ENCODE measurements at places on chromosomes 2 and 18. TPM values are rescaled to one million over a fixed set of nuclear protein-coding genes. Genes with fewer than 3 reads are reported as not detected.

DNA sequence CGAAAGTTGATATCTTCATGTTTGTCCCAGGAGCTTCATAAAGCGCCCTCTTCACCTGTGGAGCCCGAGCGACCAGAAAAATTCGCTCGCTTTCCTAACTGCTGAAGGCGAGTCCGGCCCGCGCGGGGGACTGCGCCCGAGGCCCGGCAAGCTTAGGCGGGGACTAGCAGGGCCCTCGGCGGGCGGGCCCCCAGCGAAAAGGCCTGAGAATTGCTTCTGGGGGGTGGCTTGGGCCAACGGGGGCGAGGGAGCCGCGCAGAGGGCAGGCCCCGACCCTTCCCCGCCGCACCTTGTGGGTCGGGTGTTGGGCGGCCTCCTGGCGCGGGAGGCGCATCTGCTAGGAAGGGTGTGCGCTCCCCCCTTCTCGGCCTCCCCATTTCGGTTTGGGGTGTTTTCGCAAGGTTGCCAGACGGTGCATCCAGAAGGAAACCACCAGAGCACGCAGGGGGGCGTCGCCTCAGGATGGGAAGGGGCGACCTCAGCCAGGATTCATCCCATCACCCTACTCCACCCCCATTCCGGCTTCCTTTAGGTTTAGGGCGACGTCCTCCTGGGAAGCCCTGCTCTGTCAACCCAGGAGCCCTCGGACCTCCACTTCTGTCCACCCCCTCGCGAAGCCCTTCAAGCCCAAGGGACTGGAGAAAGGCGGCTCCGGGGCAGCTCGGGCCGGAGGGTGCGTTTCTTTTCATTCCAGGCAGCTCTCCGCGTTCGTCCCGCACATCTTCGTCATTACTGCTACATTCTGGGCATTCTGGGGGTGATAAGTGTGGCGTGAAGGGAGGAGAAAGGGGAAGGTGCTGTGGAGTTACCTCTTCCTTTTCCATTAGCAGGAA, 9.1 kb downstream of the SP9 start:
- peaks cover 8% of the 10 kb centered on the region for H3K36me3 ChIP-seq
- peak overlapping the region; percentile 67 for H3K27ac ChIP-seq
- peak overlapping the region; percentile 43 for H3K4me3 ChIP-seq
- H3K4me1 ChIP-seq, result peaks cover 25% of the 10 kb centered on the region
- H3K27me3 ChIP-seq, result peaks cover 67% of the 10 kb centered on the region

DNA sequence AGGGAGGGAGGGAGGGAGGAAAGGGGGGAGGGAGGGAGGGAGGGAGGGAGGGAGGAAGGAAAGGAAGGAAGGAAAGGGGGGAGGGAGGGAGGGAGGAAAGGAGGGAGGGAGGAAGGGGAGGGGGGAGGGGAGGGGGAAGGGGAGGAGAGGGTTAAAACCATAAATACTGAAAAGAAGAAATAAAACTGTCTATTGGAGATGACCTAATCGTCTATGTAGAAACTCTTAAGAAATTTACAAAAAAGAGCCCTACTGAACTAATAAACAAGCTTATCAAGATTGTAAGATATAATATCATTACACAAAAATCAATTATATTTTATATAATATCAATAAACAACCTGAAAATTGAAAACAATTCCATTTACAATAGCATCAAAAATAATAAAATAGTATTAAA, 32.3 kb upstream of the CTDP1 start:
- no peak overlapping the region for H3K27ac ChIP-seq
- no peak overlapping the region for H3K4me3 ChIP-seq
- DNase-seq, result no peak
- H3K36me3 ChIP-seq, result peaks cover 3% of the 10 kb centered on the region

DNA sequence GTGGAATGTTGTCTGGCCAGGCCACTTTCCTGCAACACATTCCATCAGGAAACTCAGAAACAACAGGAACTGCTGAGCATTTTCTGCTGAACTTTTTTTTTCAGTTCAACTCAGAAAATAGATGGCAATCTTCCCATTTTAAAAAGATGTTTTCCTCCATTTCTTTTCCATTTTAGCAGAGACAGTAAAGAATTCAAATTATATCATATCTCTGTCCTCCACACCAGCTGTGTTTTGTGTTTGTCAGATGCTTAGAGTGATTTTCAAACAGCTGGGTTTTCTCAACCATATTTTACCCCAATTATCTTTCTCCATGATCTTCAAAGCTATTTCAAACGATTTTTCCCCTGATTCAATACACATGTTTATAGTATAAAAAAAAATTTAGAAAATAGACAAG, 713.4 kb downstream of the LRRTM4 start:
- no peak for DNase-seq
- H3K36me3 ChIP-seq, result no peaks in the 10 kb centered on the region
- no peak overlapping the region for H3K4me3 ChIP-seq
- H3K27me3 ChIP-seq, result no peaks in the 10 kb centered on the region
- H3K4me1 ChIP-seq, result no peaks in the 10 kb centered on the region

DNA sequence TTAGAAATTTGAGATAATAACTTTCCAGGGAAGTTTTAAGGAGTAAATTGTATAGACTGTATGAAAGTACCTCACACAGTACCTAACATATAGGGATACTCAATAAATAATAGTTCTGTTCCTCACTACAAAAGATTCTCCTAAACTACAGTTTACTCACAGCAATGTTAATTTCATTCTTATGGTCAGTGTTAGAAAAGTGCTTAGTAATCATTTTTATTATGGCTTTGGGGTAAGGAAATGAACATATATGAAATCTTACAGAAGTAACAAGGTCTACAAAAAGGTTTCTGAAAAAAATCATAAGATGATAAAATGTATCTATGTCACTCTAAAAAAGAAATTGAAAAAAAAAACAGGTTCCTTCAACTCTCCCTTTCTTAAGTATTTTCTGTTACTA, 67.2 kb downstream of the IKZF2 start:
- peaks cover 2% of the 10 kb centered on the region for H3K4me1 ChIP-seq
- no peaks in the 10 kb centered on the region for H3K36me3 ChIP-seq
- no peak overlapping the region for H3K4me3 ChIP-seq
- H3K27ac ChIP-seq, result no peak overlapping the region
- DNase-seq, result no peak

DNA sequence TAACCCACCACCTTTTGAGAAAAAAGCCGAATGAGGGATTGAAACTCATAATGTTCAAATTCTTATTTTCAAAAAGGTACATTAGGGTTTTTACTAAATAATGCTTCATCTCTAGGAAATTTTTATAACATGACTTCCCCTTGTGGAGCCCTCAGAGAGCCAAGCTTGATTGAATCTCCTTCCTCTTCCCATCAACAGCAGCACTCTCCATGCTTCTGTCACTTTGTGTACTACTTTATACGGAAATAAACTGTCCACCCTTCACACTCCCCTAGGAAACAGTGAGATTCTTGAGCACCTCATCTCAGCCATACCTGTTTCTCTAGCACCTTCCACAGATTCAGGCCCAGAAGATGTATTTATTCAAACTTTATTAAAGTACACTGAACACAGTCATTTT, 51.8 kb downstream of the TFPI start:
- H3K4me3 ChIP-seq, result no peak overlapping the region
- no peaks in the 10 kb centered on the region for H3K4me1 ChIP-seq
- no peaks in the 10 kb centered on the region for H3K36me3 ChIP-seq
- peaks cover 7% of the 10 kb centered on the region for H3K27me3 ChIP-seq
- H3K27ac ChIP-seq, result no peak overlapping the region

GRCh38 chr2:110107092-110108079, 8.2 kb downstream of the MALL start:
- H3K4me1 ChIP-seq, result peaks cover 5% of the 10 kb centered on the region
- H3K27me3 ChIP-seq, result peaks cover 66% of the 10 kb centered on the region
- DNase-seq, result no peak
- no peak overlapping the region for H3K27ac ChIP-seq

OR6B2 gene
- total RNA-seq, result not detected

DNA sequence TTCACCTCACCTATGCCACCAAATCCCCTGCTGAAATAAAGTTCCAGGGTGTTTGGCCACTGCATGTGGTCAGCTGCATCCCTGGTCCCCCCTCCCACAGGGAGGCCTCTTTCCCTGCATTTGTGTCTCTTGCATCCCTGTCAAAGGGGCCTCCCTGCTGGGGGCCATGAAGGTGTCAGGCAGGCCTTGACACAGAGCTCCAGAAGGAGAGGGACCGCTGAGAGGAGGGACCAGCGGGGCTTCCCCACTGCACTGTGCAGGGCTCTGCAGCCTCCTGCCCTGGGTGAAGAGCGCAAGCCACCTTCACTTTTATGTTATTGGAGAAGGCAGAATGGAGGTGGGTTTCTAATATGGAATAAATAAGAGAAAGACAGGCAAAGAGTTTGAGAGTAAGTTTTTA, 230.2 kb downstream of the ANKRD30B start:
- peaks cover 30% of the 10 kb centered on the region for H3K27me3 ChIP-seq
- peaks cover 2% of the 10 kb centered on the region for H3K4me1 ChIP-seq
- H3K4me3 ChIP-seq, result no peak overlapping the region

PRSS56 gene
- not detected for total RNA-seq

DNA sequence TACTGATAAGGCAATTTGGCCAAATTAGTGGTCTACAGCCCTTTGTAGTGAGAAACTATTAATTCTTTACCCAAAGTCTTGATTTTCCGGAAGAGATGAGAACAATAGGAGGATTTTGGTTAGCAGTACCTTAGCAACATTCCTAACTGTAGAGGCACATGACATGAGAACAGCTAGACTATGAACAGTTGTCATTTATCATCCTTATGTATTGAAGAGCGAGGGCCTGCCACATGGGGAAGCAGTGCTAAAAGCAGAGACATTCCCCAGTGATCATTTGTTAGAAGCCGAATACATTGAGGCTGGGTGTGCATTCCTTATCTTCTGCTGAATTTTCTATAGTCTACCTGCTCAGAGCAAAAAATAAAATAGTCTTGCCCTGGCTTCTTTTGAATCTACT, 65.2 kb downstream of the RBBP8 start:
- no peak overlapping the region for H3K27ac ChIP-seq
- no peaks in the 10 kb centered on the region for H3K27me3 ChIP-seq
- no peak for DNase-seq
- no peak overlapping the region for H3K4me3 ChIP-seq
- peaks cover 3% of the 10 kb centered on the region for H3K4me1 ChIP-seq
- no peaks in the 10 kb centered on the region for H3K36me3 ChIP-seq

GRCh38 chr18:61850756-61851155, 42.1 kb downstream of the RNF152 start:
- H3K36me3 ChIP-seq, result peaks cover 5% of the 10 kb centered on the region
- H3K27me3 ChIP-seq, result peaks cover 37% of the 10 kb centered on the region
- H3K4me1 ChIP-seq, result no peaks in the 10 kb centered on the region
- DNase-seq, result no peak
- H3K4me3 ChIP-seq, result no peak overlapping the region

DNA sequence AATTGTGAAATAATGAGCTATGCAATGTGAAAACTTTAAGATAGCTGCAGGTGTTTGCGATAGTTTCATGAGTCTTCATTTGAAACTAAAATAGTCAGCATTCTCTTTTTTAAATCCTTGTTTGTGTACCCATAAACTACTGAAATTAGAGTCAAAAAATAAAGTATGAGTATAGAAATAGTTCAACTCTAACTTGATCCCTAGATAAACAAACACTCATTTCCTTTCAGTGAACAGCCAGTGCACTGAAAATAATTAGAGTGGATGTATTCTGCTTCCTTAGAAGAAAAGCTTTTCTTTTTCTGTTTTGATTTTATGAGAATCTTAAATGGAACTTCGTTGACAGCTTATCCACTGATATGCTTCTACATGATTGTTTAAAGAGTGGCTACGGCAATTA, 1033.4 kb downstream of the SOCS6 start:
- no peak overlapping the region for H3K4me3 ChIP-seq
- H3K27me3 ChIP-seq, result no peaks in the 10 kb centered on the region
- H3K36me3 ChIP-seq, result no peaks in the 10 kb centered on the region
- no peak overlapping the region for H3K27ac ChIP-seq

RUFY4 gene
- total RNA-seq, result 0.77 TPM

GRCh38 chr18:60024345-60024744, 124.5 kb downstream of the PMAIP1 start:
- no peak overlapping the region for H3K27ac ChIP-seq
- no peaks in the 10 kb centered on the region for H3K4me1 ChIP-seq
- H3K27me3 ChIP-seq, result peaks cover 13% of the 10 kb centered on the region
- no peaks in the 10 kb centered on the region for H3K36me3 ChIP-seq

- no peak for DNase-seq
- no peak overlapping the region for H3K4me3 ChIP-seq
- peaks cover 56% of the 10 kb centered on the region for H3K27me3 ChIP-seq
- H3K27ac ChIP-seq, result no peak overlapping the region
- peaks cover 8% of the 10 kb centered on the region for H3K4me1 ChIP-seq
Observed at GRCh38 chr2:165010556-165010955, 55.2 kb upstream of the SLC38A11 start.

- no peaks in the 10 kb centered on the region for H3K4me1 ChIP-seq
- no peak overlapping the region for H3K27ac ChIP-seq
- H3K4me3 ChIP-seq, result no peak overlapping the region
- DNase-seq, result no peak
- H3K36me3 ChIP-seq, result peaks cover 5% of the 10 kb centered on the region
Observed at GRCh38 chr2:149225446-149225845, 104.9 kb upstream of the LYPD6 start.

GRCh38 chr2:49261781-49262180, 107.5 kb upstream of the FSHR start:
- H3K4me3 ChIP-seq, result no peak overlapping the region
- H3K27me3 ChIP-seq, result no peaks in the 10 kb centered on the region
- H3K4me1 ChIP-seq, result no peaks in the 10 kb centered on the region

TSPYL6 gene
- total RNA-seq, result not detected

DNA sequence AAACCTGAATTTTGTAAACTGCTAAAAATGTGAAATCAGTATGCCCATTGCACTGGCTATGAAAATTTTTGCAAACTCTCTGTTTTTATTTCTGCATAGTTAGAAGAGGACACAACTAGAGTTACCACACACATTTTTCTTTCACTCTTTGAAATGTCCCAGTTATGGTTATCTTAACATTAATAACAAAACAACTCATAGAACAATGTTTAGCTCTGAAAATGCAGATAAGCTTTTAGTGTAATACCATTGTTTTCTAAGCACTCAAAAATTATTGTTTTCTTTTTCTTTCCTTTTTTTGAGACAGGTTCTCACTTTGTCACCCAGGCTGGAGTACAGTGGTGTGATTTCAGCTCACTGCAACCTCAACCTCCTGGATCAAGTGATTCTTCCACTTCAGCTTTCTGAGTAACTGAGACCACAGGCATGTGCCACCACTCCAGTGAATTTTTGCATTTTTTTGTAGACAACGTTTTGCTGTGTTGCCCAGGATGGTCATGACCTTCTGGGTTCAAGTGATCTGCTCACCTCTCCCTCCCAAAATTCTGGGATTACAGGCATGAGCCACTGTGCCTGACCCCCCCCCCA, 1204.5 kb upstream of the ZEB2 start:
- no peaks in the 10 kb centered on the region for H3K4me1 ChIP-seq
- H3K27me3 ChIP-seq, result no peaks in the 10 kb centered on the region
- H3K4me3 ChIP-seq, result no peak overlapping the region
- no peak overlapping the region for H3K27ac ChIP-seq
- H3K36me3 ChIP-seq, result no peaks in the 10 kb centered on the region
- no peak for DNase-seq

DNA sequence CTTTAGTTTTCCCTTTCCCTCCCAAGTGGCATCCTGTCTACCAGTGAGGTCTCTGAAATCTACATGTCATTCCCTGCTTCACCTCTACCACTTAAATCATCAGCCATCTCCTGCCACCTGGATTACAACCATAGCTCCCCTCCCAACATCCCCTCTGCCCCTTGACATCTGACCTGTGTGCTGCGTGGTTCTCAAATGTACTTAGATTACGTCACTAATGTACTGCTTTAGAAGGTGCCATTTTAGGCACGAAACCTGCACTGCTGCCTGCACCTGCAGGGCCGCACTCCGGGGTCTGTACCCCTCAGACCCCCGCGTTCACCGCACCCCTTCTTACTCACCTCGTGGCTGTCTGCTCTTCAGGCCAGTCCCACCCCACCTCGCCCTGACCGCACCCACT, 395.1 kb upstream of the MYT1L start:
- peaks cover 3% of the 10 kb centered on the region for H3K36me3 ChIP-seq
- H3K27me3 ChIP-seq, result peaks cover 5% of the 10 kb centered on the region
- H3K4me1 ChIP-seq, result peaks cover 2% of the 10 kb centered on the region
- H3K4me3 ChIP-seq, result no peak overlapping the region
- no peak overlapping the region for H3K27ac ChIP-seq

All from T-helper 17 cell (primary cell).